OCI-LY7 (cell line): ENCODE measurements at places on chromosomes 7 and 10. TPM values are rescaled to one million over a fixed set of nuclear protein-coding genes. Genes with fewer than 3 reads are reported as not detected.
A peak's percentile ranks its signal among the peaks of the same experiment; 100 is the strongest.

GRCh38 chr10:72784551-72785351, 92.8 kb downstream of the MCU start:
- no peak for DNase-seq

Gene RAMP3
- not detected in 2 replicates for total RNA-seq

DNA sequence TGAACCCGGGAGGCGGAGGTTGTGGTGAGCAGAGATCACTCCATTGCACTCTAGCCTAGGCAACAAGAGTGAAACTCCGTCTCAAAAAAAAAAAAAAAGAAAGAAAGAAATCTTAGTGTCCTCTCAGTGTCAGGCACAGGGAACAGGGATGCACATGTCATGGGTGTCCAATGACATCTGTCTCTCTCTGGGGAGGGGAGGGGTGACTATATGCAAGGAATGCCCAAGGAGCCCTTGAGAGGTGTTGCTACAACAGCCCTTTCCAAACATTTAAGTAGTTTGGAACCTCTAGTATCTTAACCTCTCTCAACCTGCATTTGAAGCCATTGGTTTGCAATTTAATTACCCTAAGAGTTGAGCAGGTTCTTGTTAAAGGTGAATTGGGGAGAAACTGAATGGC, 28.9 kb downstream of the PDLIM1 start:
- DNase-seq = no peak

GRCh38 chr7:95859429-95859828, 87.1 kb downstream of the DYNC1I1 start:
- no peak for DNase-seq

Gene ZNF804B
- not detected in 2 replicates for total RNA-seq

Gene LRRTM3
- total RNA-seq = not detected in 2 replicates

DNA sequence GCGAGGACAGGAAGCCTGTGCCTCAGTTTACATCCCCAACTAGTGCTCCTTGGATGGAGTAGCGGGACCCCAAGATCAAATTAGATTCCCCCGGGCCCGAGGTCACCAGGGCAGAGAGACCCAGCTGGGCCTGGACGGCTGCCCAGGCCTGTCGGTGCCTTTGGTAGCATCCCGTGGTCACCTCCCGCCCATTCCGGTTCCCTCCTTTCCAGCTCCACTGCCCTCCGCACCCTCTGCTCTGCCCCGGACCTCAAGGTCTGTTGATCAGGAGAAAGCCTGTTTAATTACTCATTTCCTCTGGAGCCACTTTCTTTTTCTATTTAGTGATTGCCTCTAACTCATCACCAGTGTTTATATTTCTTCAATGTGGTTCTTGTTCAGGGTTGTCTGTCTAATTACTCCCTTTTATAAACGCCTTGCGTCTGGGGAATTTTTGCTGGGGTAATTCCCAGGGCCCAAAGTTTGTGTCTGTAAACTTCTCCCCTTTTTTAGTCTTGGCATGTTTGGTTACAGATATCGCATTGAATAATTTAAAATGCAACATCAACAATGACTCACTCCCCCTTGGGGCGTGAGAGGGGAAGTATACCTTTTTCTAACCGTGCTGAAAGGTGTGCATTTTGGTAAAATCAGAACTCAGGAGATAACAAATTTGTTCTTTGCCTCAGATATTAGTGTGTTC, 1.9 kb downstream of the FOXK1 start:
- DNase-seq = peak; percentile 33

Gene CHRM2
- total RNA-seq = not detected in 2 replicates

- no peak for DNase-seq
Observed at GRCh38 chr7:22267930-22268615, 88.9 kb downstream of the RAPGEF5 start.

DNA sequence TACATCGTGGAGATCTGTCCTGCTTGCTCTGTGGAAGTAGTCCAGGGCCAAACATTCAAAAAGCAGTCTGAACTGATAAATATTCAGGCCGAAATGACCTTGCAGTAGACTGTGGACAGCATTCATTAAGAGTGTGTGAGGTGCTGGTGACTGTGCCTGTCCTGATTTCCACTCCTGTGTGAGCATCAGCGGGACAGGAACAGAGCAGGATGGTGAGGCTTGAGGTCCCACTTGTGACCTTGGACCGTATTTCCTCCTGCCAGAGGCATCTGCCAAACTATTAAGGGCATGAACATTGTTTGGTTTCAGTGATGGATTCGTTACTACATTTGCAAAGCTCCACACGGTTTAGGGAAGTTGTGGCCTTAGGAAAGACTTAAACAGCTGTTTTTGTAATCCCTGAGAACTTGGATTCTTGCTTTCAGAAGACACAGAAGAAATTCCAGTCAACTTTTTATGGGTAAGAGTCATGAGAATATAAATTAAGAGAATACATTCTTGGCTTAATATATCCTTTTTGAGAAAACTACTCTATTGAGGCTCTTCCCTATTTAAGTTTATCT, 32.8 kb downstream of the CCNY start:
- DNase-seq = no peak

DNA sequence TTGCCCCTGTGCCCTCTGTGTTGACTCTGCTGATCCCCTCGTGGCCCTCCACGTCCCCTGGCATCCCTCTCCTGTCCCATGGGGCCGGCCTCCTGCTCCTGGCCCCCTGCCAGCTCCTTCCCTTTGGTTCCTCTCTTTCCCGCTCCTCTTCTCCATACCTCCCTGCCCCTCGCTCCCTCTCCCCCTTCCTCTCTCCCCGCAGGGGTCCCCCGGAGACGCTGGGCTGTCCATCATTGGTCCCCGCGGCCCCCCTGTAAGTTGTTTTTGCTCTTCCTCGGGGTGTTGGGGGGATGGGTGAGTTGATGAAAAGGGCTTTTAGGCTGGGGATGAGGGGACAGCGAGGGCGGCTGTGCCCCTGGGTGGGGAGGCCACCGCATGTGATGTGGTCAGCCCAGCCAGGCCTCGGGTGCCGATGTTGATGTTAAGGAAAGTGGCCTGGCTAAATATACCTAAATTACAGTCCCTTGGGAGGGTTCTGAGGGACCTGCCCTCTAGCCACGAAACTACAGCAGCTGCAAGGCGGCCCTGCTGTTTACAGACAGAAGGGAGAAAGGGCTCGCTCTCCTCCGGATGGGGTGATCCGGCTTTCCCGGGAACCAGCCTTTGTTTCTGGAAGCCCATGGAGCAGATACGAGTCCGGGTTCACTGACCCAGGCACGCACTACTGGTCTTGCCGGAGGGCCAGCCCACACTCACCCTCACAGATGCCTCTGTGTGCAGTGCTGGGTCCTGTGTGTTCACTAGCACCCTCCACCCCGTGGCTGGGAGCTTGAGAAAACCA, 78.8 kb downstream of the COL13A1 start:
- DNase-seq = no peak

GRCh38 chr7:84187087-84187805, 7.3 kb downstream of the SEMA3A start:
- no peak for DNase-seq

DNA sequence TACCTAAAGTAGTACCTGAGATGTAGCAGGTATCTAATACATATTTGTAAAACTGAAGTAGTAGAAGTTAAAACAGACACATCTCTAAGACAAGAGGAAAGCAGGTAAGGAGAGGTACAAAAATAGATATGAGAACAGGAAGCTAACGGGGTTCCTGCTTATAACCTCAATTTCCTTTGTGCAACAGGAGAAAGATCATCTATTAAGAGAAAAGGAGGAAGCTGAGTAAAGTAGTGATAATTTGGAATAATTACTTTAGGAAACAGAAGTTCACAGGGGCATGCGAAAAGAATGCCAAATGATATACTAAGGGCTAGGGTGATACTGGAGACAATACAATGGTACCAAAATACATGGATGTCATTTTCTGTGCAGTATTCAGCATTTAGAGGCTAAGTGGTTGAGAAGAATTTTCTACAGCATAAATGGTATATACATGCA, 108.7 kb downstream of the NRBF2 start:
- DNase-seq = no peak

GRCh38 chr7:99679400-99680191, at the start of gene CYP3A5:
CYP3A5 (minus strand) TSS chr7:99679996; CDS start chr7:99679896, 100 bp downstream.
- DNase-seq = no peak

- DNase-seq = no peak
Observed at GRCh38 chr10:51020200-51020599, 54.1 kb upstream of the PRKG1 start.

Gene GIMAP5
- not detected in 2 replicates for total RNA-seq

Gene AUTS2
- 78.5 and 88.5 TPM in 2 replicates for total RNA-seq

DNA sequence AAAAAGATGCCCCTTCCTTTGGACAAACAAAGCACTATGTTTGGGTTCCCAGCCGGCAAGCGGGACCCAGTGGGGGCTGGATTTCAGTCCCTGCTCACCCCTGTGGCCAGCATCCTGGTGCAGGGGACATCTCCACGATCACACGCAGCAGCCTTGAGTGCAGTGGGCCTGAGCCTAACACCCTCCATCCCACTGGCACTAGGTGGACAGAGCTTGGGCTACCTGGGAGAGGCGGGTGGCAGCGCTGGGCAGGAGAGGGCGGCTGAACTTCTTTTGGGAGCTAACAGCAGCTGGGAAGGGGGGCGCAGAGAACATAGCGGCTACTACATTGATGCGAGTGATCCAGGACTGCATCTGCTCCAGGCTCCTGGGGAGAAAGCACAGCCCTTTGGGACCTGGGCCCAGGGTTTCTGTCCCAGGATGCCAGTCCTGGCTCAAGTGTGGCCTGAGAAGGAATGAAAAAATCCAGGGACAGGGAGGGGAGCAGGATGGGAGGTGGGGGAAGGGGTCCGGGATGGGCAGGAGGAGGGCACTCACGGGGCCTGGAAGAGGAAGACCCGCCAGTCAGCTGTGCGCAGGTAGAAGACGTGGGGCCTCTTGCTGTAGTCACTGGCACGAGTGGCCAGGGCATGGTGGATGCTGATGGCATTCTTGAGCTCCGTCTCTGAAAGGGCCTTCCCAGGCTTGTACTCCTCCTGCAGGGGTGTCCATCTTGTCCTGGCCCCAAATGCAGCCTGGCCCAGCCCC, 9.0 kb downstream of the NFKB2 start:
- no peak for DNase-seq

GRCh38 chr7:93757426-93757825, 133.1 kb downstream of the TFPI2 start:
- DNase-seq = no peak

GRCh38 chr7:75758491-75758890, 13.5 kb downstream of the CCL26 start:
- no peak for DNase-seq

Gene NPC1L1
- total RNA-seq = not detected in 2 replicates

DNA sequence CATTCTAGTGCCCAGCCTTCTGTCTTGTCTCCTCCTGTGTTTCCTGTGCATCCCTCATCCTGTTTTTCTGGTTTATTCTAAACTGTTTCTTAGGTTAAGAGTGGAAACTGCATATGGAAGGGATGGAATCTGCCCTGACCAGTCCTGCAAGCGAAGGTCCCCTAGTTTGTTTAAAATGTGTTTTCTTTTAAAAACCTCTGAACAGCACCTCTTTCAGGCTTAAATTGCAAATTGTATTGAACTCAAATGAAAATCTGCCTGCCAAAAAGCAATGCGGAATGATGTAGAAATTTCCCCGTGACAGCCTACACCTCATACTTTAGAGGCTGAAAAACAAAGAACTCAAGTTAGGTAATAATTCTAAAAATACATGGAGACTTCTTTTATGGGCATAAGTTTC, 222.8 kb upstream of the IMMP2L start:
- no peak for DNase-seq

GRCh38 chr7:106484562-106484961, 176.4 kb downstream of the CCDC71L start:
- DNase-seq = no peak

- DNase-seq = no peak
Observed at GRCh38 chr7:66379542-66380160, 174.5 kb downstream of the TPST1 start.

DNA sequence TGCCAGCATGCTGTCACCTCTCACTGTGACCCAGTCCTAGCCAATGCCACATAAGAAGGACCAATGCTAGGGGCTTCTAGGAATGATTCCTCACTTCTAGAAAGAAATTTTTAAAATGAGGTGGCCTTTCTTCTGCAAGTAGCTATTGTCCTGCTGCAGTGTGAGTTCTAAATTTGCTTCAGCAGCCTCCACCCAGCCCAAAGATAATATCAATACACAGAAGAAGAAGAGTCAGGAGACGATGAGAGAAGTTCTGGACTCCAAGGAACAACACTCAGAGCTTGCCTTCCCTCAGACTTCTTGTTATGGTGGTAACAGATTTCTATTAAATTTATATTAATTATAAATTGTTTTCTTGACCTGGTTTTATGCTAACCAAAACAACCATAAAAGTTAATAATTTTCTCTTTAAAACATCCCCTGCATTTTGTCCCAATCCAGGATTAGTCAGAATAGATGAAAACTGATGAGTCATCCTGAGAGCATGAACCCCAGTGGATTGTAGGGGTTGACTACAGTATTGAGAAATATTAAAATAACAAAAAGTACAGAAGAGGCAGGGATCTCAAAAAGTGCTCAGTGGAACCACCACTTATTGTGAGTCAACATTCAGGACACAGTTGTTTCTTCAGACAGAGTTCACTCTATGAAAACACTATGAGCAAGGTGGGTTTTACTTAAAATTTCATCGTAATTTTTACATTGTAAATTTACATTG, 29.6 kb upstream of the AKR1C2 start:
- DNase-seq = no peak

Gene DKK1
- total RNA-seq = not detected in 2 replicates

Gene CEP55
- total RNA-seq = 68.3 and 75.2 TPM in 2 replicates

DNA sequence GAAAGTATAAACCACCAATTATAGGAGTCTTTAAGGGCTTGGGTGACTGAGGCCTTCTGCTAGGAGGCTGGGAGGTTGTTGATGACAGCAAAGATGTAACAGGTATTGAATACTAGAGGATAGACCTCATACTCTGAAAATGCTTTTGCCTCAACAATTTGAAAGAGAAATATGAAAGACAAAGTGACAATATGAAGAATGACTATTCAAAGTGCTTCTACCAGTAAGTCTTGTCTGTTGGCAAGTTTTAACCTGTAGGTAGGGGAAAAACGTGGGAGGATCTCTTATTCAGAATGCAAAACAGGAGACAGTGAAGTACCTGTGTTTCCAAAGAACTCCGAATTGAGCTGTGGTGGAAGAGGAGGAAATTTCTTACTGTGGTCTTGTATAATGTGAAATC, 38.2 kb downstream of the GBF1 start:
- DNase-seq = no peak

Gene WASHC2A
- total RNA-seq = 34.2 and 36.7 TPM in 2 replicates

- no peak for DNase-seq
Observed at GRCh38 chr10:30686708-30687107, 57.2 kb upstream of the LYZL2 start.

GRCh38 chr7:133391206-133391605, 138.3 kb downstream of the EXOC4 start:
- DNase-seq = no peak
